H1 (cell line): ENCODE measurements at places on chromosomes 6 and 20. TPM values are rescaled to one million over a fixed set of nuclear protein-coding genes. Genes with fewer than 3 reads are reported as not detected.

- no peak for DNase-seq
Observed at GRCh38 chr20:64056639-64056888, 6.4 kb upstream of the TCEA2 start.

DNA sequence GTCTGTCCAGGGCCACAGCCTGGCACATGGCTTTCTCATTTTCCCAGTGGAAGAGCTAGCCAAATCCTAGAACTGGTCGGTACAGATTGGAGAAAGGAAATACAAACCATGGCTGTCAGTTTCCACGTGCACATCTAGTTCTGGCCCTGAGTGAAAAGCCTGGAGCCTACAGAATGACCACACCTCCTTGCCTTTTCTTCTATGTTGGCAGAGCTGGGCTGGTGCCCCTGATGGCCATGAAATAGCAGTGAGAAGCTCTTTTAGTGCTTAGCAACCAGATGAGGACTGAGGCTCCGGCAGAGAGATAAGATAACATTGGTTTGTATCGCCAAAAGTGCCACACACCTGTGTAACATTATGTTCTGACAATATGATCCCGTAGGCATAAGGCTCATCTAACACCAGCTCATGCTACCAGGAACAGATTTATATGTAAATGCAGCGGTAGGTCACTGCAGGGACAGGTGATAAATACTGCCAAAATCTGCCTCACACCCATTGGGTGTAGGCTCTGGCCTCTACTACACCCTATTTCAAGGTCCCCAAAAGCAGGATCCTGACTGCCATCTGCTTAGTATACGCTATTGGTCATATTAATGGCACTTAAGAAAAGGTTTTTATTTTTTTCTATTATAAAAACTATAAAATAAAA is 39.9 kb upstream of the TBC1D7 start:
- DNase-seq: no peak

DNA sequence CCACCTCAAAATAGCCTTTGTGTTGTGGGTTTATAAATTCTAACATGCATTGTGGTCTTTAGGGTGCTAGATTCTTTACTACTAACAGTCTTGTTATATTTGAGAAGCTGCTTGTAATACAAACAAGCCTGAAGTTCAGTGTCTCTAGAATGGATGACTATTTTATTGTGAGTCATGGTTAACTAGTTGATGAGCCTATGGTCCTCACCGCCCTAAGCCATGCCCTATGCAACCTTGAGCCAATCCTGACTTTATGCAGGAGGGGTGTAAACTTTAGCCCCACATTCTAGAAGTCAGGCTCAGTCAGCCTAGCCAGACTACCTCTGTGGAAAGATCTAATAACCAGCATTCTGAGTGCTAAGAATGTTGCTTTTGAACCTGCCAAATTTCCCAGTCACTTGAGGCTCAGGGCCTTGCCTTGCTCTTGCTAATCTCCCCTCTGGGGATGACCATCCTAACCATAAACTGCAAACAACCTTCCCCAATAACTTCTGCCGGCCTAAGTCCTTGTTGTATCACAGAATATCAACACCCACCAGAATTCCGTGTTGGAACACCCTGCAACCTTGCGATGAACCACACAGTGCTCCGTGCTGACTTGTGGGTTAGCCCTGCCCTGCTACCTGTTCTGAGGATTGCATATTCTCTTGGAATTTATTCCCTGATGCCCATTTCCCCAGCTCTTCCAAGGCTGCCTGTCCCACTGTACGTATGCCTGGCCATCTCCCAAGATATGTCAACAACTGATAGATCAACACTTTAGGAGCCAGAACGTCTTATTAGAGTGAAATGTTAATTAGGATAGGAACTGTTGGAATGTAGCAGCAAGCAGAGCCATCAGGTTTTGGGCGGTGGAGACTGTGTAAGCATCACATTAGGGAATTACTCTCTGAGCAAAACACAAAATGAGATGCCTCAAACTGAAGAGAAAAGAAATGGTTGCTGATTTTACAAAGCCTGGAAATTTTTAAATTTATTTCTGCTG is 71.7 kb upstream of the CEP85L start:
- DNase-seq: no peak

DNA sequence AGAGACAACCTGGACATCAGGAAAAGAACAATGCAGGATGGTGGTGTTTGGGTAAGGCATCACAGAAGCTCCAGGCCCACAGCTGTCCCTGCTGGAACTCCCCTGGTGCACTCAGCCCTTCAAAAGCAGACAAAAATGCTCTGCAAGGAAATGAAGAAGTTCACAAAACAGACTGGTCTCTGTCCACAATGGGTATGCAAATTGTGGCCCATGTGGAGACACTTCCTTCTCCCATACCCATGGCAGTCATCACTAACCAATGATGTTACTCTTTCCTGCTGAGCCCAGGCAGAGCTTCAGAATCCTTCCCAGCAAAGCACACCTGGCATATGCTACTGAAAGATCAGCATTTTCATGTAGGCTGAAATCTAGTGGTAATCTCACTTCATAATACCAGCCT is 42.6 kb upstream of the PXDC1 start:
- DNase-seq: no peak

GRCh38 chr6:144997996-144998395 is 712.9 kb downstream of the UTRN start:
- no peak for DNase-seq

DNA sequence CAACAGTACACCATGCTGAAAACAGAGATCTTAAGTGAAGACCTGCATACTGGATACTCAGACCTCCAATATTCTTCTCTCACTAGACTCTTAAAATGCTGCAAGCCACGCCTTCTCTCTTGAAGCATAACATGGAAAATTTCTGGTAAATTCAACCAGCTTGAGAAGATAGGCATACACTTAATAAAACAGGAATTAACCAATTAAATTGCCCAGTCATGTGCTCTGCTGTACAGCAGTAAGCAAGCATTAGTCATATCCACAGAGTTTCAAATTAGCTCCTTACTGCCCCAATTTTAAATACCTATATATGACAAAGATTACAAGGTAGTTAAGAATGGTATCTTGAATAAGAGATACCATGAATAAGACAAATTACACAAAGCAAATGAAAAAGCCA is 53.8 kb downstream of the C6orf58 start:
- no peak for DNase-seq

- no peak for DNase-seq
Observed at GRCh38 chr6:165728216-165728615, 65.2 kb upstream of the PDE10A start.

DNA sequence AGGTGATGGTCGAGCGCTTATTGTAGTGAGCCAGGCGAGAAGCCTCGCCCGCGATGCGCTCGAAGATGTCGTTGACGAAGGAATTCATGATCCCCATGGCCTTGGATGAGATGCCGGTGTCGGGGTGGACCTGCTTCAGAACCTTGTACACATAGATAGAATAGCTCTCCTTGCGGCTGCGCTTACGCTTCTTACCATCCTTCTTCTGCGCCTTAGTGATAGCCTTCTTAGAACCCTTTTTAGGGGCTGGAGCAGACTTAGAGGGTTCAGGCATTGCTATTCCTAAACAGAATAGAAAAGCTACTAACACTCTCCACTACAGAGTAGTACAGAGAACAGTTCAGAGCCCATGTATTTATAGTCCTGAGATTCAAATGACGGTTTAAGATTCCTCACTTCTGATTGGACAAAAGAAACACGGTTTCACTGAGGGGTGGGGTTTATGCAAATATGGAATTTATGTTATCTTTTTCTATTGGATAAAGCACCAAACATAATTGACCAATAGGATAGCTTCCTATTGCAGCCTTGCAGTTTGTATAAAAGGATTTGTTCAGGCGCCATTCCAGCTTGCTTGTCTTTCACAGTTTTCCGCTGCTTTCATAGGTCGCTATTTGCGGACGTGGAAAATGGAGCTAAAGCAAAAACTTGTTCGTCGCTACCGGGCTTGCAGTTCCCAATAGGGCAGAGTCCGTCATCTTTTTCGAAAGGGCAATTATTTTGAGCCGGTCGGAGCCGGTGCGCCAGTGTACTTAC is 43.7 kb upstream of the HFE start:
- DNase-seq: no peak

- DNase-seq: no peak
Observed at GRCh38 chr6:83517500-83517899, 5.2 kb downstream of the PRSS35 start.

Gene BPIFA1
- not detected in 2 replicates for total RNA-seq

DNA sequence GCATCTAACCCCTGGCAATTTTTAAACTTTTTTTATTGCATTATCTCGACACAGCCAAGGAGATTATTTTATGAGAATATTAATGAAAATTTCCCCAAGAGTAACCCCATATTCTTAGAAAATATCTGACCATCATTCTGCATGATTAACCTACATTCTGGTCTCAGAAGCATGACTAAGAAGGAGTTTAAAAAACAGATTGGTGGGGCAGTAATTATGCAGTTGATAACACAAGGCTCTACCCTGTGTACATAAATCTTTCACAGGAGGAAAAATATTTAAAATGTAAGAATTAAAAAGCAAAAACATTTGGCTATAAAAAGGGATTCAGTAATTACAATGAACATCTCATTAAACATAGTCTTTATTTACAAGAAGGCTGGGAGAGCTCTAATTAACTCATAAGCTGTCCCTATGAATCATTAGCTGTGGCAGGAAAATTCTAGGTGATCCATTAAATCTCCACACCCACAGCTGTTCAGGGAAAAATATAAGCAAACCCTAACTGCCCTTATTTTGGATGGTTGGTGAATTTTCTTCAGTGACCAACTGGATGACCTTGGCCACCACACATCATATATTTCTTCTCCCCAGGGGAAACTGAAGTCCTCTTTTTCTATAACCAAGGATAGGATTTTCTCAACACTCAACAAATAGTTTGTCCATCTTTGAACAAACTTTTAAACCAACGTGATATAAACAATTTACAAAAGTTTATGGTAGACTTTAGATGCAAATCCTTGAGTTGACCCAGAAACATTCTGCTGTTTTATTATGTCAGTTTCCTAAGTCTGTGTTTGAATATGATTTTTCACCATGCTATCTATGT is 59.5 kb downstream of the PDE7B start:
- DNase-seq: no peak
